Activated naive CD4-positive, alpha-beta T cell treated with anti-CD3 and anti-CD28 coated beads for 36 hours (primary cell): ENCODE measurements at places on chromosomes 7 and 10. TPM values are rescaled to one million over a fixed set of nuclear protein-coding genes. Genes with fewer than 3 reads are reported as not detected.

DNA sequence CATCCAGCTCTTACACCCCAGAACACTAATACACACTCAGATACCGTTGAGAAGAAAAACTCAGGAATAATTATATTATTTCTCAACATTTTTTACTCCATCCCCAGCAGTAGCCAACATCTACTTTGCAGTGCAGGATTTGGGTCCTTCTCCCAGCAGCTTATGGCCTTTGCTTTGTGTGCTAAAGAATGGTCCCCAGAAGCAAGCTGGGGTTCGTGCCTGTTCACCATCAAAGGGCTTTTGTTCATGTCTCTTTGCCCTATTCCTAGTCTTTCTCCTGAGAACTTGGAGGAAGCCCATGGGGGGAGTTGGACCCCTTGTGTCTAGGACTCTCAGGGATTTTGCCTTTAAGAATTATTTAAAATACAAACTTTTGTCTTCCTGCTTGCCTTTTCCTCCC is 100.4 kb downstream of the ZNF277 start:
- H3K36me3 ChIP-seq, result peaks cover 32% of the 10 kb centered on the region
- no peak overlapping the region for H3K4me3 ChIP-seq
- H3K27ac ChIP-seq, result no peak overlapping the region
- H3K27me3 ChIP-seq, result no peaks in the 10 kb centered on the region
- DNase-seq, result no peak

- peaks cover 5% of the 10 kb centered on the region for H3K27me3 ChIP-seq
These were observed 112.8 kb downstream of the CDK14 start for GRCh38 chr7:90708841-90709317.

Gene GPER1
- total RNA-seq, result not detected

DNA sequence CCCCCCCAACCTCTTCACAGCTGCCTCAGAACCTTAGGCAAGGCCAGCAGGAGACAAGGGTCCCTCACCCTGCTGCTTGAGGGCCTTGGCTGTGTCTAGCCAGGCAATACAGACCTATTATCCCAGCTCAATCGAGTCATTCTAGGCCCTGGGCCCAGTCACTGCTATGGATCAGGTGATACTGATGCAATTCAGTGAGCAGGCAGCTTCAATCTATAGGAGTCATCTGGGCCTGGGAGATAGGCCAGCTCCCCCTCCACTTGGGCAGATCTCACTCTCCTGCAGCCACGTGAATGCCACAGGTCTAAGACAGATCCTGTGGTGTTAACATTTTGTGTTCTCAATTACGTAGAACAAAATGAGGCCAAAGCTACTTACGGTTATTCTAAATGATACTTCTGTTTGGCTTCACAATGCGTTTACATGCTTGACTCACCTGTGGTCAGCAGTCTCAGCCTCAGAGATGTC is 68.0 kb upstream of the LRRC4 start:
- H3K4me1 ChIP-seq, result peaks cover 19% of the 10 kb centered on the region
- H3K27me3 ChIP-seq, result peaks cover 3% of the 10 kb centered on the region
- H3K27ac ChIP-seq, result no peak overlapping the region
- peaks cover 17% of the 10 kb centered on the region for H3K36me3 ChIP-seq
- no peak overlapping the region for H3K4me3 ChIP-seq
- DNase-seq, result no peak

GRCh38 chr7:98240961-98241673 is 10.9 kb downstream of the TECPR1 start:
- peak overlapping the region; percentile 36 for H3K27ac ChIP-seq
- no peak overlapping the region for H3K4me3 ChIP-seq
- H3K27me3 ChIP-seq, result no peaks in the 10 kb centered on the region

Gene HIP1
- total RNA-seq, result 2.1 TPM

Gene NPVF
- total RNA-seq, result not detected

Gene MMD2
- total RNA-seq, result not detected

DNA sequence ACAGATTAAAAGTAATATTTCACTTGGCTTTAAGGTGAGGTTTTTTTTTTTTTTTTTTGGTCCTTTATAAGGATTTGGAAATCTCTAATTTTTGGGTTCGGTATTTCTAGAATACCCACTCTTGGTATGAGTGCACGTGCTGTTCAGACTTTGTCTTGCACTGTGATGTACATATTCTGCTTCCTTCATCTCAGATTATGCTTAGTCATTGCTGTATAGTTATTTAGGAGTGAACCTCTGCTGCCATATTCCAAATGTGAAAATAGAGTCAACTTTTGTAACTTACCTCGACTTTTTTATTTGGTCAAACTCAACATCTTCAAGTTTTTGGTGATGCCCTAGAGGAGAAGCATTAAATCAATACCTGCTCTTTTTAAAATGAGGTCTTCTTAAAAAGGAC is 40.1 kb upstream of the HBP1 start:
- no peak for DNase-seq
- H3K36me3 ChIP-seq, result no peaks in the 10 kb centered on the region
- no peaks in the 10 kb centered on the region for H3K27me3 ChIP-seq
- no peak overlapping the region for H3K27ac ChIP-seq

DNA sequence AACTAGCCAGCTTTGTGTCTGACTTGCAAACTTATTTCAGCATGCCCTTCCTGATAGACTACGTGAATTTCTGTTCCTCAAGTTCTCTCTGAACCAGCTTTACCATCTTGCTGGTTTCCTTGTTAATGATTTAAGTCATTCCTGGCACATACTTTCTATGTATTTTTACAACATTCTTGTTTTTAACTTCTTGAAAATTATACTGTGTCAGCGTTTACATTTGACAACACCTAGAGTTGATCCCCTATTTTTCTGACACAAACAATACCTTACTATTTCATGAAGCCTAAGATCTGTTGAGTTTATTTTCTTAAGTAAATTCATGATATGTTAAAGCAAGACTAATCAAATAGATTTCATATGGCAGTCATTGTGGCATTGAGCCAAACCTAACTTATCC is 686.3 kb downstream of the XPNPEP1 start:
- no peaks in the 10 kb centered on the region for H3K36me3 ChIP-seq
- no peak overlapping the region for H3K27ac ChIP-seq
- no peaks in the 10 kb centered on the region for H3K4me1 ChIP-seq

- peaks cover 33% of the 10 kb centered on the region for H3K4me1 ChIP-seq
- no peaks in the 10 kb centered on the region for H3K36me3 ChIP-seq
- no peak overlapping the region for H3K4me3 ChIP-seq
- DNase-seq, result no peak
These were observed 186.2 kb upstream of the INHBA start for GRCh38 chr7:41889040-41889439.

Gene CLDN3
- not detected for total RNA-seq

Gene FGL2
- total RNA-seq, result not detected
